ENCODE measurements at places on chromosomes 3 and 15.

DNA sequence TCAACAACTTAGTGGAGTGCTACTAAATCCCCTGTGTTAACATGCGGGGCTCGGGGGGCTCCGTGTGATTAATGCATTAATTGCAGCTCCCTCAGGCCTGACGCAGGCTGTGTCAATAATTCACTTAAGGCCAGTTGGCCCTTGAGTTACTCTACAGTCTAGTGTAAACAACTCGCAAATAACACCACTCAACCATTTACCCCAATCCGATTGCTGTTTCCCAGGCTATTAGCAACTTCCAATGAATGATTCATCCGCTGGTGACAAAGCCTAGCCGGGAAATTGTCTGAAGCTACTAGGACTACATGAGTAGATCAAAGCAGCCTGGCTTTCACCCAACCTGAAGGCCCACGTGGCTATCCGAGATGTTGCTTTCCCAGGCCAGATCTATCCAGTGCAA, 121.3 kb upstream of the SOX14 start:
- DNase-seq = no peak

GRCh38 chr3:48370333-48370713, 1.7 kb upstream of the FBXW12 start:
- no peak for DNase-seq

DNA sequence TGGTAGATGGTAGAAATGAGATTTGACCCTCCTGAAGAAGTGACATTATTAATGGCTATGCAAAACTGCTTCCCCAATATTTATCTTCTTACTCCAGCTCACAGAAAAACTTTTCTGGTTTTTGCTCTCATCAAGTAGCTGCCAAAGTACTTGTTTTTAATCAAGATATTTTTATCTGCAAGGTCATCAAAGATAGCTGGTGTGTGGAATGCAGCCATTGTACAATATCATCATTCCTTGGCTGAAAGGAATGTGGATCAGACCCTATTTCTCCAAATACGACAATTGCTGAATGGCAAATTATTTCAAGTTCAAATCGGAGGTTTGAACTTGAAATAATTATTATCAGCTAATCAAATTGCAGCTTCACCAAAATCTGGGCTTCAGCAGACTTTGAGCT, 126.9 kb upstream of the SLC7A14 start:
- DNase-seq = no peak

- no peak for DNase-seq
Observed at GRCh38 chr15:88663141-88663621, 24.4 kb downstream of the ISG20 start.

DNA sequence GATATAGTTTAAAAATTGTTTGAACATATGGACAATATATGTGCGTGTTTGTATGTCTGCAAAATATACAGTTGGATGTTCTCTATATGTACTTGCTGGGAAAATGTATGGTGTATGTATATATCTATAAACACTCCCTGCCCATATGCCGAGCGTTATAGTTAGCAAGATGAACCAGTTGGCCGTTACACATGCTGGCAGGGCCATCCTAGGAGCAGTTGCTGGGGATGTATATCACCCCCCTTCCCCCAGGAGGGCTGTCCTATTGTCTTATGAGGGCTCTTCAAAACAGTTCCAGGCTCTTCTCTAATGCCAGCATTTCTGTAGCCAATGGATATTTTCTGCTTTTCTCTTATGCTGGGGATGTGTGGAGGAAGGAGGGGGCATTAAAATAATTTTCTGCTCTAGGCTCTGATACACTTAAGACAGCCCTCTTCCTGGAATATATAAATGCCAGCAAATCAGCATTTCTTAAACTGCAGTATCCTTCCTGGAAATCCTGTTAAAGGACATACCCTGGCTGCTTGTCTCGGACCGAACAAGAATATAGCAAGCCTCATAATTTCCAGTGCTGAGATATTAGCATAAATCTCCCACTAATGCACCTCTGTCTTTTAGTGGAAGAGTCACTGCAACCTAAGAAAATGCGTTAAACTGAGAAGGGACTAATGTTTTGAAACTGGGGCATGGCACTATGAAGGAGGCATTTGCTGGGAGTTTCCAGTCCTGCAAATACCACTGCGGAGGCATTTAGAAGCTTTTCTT, 134.4 kb downstream of the MDFIC2 start:
- DNase-seq = no peak

DNA sequence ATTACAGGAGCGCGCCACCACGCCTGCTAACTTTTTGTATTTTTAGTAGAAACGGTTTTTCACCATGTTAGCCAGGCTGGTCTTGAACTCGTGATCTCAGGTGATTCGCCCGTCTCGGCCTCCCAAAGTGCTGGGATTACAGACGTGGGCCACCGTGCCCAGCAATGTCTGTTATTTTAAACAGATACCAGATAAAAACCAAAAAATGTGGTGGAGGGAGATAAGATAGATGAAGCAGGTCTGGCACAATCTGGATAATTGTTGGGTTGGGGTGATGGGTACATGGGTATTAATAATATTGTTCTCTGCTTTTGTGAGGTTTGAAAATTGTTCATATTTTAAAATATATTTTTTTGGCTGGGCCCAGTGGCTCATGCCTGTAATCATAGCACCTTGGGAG, 4.7 kb downstream of the RNF111 start:
- DNase-seq = no peak

- DNase-seq = no peak
Observed at GRCh38 chr15:95624100-95624499, 706.4 kb upstream of the NR2F2 start.

GRCh38 chr3:110758208-110758607, 313.4 kb upstream of the NECTIN3 start:
- no peak for DNase-seq

DNA sequence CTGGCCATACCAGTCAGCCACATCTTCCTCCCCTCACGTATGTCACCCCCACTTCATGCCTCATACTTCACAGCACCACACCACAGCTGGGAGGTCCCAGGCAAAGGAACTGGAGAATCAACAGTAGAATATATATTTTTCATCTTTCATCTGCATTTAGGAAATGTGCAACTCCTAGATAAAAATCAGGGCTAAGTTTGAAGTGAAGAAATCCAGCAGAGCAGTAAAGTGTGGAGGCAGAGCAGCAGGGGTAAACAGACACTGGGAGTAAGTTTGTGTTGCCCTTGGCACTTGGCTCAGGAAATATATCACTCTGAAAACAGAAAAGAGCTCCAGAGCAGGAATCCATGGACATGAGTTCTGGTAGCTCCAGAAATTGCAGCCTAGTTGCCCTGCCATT, 2.8 kb upstream of the HERC1 start:
- no peak for DNase-seq

- DNase-seq = no peak
Observed at GRCh38 chr15:95644100-95644875, 686.2 kb upstream of the NR2F2 start.

DNA sequence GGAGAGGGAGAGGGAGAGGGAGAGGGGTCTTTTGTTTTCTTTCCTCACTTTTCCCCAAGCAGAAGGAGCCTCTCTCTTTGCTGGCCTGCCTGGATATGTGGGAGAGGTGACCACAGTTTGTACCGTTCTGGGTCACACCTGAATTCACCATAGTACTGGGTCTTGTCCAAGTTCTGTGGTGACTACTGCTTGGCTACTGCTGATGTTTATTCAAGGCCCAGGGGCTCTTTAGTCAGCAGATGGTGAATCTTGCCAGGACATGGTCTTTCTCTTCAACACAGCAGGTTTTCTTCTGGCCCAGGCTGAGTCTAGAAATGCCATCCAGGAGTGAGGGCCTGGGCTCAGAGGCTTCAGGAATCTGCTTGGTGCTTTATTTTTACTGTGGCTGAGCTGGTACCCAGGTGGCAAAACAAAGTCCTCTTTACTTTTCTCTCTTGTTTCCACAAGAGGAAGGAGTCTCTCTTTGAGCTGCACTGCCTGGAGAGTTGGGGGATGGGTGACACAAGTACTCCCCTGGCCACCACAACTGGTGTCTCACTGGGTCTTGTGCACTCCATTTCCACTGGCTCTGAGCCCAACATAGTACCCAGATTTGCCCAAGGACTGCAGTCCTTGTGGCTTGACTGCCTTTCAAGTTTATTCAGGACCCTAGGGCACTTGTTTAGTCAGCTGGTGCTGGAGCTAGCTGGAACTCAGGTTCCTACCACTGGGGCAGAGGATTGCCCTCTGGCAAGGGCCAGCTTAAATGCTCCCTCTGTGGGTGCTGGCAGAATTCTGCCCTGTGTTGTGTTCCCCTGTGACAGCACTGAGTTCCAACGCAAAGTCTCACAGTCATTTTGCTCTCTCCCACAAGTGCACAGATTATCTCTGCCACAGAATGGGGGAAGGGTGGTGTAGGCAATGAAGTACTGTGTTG, 16.8 kb upstream of the CCNDBP1 start:
- DNase-seq = no peak

GRCh38 chr15:70415398-70415797, 317.7 kb upstream of the TLE3 start:
- DNase-seq = no peak

DNA sequence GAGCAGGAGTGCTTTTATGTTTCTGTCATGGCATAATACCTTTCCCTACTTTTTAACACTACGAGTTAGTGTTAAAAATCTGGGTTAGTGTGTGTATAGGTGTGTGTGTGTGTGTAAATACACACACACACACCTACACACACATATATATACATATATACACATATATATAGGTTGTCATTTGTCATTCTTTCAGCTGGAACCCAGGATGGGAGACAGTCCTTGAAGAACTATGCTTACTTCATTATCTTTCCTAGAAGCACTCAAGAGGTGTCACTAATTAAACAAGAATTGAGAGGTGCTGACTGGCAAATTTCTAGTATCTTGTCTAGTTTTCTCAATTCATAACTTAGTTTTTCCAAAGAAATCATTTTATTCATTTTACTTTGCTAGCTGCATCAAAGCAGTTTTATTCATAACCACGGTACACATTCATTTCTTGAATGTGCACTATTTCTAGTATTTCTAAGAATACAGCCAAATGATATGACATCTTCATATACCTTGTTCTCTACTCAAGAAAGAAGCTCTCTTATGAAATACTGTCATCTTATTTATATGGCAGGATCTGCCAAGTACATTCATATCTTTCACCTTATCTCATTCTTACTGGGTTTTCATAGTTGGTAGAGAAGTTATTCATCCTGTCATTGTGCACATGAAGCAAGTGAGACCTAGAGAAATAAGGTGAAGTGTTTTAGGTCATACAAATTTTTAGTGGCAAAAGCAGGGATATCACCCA, 46.6 kb downstream of the ISL2 start:
- DNase-seq = no peak

GRCh38 chr3:138875096-138875753, 40.5 kb upstream of the PIK3CB start:
- DNase-seq = no peak

DNA sequence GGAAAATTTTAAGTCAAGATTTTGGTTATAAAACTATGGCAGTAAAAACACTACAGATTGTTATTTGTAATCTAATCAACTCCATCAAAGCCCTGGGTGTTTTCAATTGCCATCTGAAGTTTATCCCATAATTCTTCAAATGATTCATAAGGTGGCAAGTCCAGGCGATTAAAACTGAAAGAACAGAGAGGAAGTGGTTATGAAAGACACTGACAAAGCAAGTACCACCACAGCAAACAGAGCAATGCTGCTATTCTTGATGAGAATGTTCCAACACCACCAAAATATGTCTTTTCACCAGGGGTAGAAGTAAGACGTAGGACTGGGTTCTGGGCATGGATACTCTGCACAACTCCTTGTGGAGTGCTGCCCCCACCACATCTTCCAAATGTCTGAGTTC, 86.9 kb upstream of the PRTG start:
- DNase-seq = peak; percentile 53

- peak; percentile 55 for DNase-seq
Observed at GRCh38 chr3:127908951-127909350, 6.1 kb upstream of the KBTBD12 start.

All from suppressor macrophage treated with lipopolysaccharide for 1 hour (primary cell).